EL (cell line): ENCODE measurements at places on chromosomes 5 and 9.

DNA sequence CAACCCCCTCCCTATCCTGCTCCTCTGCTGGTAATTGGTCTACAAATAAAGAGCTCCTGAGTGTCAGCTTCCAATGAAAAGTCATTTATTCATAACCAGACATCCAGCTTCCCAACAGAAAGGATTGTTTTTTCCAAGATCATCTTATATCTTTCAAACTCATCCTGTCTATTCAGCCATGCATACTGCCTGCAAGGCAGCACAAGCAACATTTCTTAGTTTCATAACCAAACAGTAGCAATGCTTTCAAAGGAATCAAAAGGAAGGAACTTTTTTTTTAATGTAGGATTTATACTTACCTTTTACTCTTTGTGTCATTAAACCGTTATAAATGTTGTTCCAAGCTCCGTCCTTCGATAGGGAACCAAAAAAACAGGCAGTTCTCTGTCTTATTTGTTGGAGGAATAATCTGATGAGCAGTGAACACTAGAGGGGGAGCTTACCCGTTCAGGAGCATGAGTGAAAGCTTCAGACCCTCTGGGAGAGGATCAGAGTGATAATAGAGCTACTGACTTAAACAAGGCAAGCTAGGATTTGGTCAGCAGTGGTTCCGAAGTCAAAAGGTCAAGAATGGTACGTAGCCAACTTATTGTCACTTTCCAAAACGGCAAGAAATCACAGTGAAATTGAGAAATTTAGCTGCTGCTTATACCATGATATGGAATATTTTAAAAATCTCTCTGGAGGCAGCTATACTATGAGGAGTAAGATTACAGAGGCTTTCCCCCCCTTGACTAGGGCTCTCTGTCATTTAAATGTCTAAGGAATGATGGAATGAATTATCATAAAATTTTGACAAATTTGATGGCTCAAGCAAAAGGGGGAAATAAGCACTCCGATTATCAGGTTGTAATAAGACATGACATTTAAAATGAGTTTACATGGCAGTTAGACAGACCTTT is 892.9 kb downstream of the NR2F1-AS1 start:
- peak; percentile 47 for DNase-seq

DNA sequence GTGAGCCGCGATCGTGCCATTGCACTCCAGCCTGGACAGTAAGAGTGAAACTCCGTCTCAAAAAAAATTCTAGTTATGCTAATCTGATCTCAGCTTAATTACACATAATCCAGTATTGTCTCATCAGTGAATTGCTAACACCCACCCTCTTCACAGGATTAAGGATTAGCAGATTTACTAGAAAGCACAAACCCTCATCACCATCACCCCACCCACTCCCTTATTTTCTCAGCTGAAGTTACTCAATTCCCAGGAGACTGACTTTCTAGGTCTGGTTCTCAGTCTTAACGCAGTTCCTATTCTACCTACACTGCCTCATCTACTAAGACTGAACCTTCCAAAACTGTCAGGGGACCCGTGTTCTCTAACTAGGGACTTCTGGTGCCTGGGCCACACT is 9.0 kb downstream of the TOR1B start:
- no peak for DNase-seq

- no peak for DNase-seq
These were observed 235.4 kb downstream of the DOCK8 start for GRCh38 chr9:450057-450456.

DNA sequence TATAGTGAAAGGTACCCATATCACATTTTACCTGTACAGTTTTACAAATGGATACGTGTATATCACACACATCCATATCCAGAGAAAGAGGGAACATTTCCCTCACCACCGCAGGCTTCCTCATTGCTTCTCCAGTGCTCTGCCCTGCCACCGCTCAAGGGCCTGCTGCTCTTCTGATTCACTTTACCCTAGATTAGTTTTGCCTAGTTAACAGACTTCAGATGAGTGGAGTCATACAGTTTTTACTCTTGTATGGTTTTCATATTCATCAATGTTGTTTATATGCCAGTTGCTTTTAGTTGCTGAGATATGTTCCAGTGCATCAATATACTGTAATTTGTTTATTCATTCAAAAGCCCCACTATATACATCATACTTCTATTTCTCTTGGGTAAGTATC is 53.9 kb upstream of the POMT1 start:
- no peak for DNase-seq
